Stimulated activated CD8-positive, alpha-beta memory T cell treated with anti-CD3 and anti-CD28 coated beads, Interleukin-15, amount 100 ng/mL, for 1 hour (primary cell): ENCODE measurements at places on chromosomes 16 and 17.

DNA sequence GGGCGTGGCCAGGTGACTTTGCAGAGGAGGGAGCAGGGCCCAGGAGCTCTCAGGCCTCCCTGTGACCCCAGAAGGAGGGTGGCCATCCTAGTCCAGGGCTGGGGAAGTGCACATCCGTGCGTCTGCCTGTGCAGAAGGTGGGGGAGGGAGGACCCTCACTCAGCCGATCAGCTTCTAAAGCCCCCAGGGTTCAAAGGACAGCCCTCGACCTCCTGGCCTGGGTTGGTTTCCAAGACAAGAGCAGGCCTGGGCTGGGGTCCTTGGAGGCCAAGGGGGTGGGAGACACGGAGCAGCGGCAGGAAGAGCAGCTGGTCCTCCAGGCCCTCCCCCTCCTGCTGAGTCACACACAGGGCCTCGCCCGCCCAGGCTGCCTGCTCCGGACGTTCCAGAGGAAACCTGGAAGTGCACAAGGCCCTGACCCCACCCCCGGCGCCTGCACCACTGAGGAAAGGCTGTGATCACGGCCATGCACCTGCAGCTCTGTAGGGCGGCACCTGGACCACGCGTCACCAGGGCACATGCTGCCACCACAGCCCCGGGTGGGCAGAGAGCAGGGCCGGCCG lies 67.1 kb upstream of the ZNF469 start:
- no peak for DNase-seq

- no peak for DNase-seq
Observed at GRCh38 chr16:11198828-11199227, 57.2 kb downstream of the SOCS1 start.

GRCh38 chr17:38545531-38546225 lies 60.1 kb downstream of the SRCIN1 start:
- no peak for DNase-seq

- no peak for DNase-seq
Observed at GRCh38 chr16:20104563-20105183, 31.0 kb upstream of the GPR139 start.

DNA sequence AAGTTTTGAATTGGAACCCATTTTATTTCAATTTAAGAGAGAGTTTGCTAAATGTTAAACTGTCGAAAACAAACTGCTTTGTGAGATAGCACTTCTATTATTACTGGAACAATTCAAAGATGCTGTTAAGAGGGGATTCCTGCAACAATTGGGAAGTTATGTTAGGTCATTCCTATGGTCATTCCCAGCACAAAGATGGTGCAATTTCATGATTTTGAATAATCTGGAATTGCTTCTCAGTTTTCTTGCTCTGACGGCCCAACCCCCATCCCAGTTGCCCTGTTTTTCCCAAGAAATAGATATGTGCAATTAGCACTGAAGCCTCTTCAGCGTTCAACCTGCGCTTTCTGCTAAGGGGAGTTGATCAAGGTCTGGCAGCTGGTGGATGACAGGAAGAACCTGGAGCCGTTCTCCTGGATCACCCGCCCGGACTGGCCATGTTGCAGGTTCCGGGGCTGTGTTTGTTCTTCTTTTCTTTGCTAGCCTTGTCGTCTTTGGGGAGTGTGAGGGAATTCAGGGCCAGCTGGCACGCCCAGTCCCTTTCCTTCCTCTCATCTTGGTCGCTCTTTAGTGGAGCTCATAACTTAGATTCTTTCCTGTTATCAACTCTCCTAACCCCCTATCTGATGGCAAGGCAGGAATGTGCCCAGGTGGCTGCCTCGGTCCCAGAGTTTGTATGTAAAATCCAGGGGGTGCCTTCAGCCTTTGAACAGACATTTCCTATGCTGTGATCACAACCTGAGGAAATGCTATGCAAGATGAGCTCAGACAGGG lies 29.0 kb upstream of the IRF8 start:
- no peak for DNase-seq

GRCh38 chr17:58621174-58621573 lies 70.7 kb downstream of the TEX14 start:
- DNase-seq: no peak

DNA sequence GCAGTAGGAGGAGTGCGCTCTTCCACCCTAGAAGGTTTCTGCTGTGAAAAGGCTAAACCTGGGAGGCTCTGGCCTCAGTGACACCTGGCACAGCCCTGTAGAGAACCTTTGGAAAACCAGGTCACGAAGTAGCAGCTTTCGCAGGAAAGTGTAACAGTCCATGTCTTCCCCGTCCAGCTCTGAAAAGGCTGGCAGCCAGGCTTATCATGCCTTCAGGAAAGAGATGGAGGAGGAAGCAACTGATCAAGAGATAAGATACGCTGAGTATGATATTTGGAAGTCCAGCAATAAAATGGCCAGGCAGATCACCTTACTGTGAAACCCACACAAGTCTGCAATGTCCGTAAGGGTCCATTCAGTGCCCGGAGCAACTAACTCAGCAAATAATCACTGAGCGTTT lies 22.3 kb downstream of the TUBD1 start:
- no peak for DNase-seq

- DNase-seq: no peak
Observed at GRCh38 chr16:22317625-22318024, 20.4 kb downstream of the POLR3E start.

GRCh38 chr17:51778842-51779241 lies 379.7 kb downstream of the CA10 start:
- DNase-seq: no peak

DNA sequence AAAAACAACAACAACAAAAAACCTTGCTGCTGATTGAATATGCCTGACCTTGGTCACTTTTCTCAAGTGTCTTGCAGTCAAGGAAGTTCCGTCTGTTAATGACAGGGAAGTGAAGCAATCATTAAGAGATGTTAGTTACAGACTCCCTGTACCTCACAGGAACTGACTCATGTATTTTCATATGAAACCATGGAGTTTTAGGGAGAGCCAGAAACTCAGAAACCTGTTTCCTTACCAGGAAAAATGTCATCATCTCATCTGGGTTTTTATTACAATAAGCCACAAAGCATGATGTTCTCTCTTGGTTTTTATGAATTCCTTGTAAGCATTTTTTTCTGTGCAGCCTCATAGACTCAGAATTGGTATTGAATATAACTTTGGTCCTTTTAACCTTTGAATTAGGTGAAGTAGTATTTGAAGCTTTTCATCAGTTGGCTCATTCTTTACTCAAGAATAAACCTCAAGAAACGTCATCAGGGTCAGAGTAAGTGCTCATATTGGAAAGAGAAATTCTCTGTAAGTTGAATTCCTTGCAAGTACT lies 10.3 kb downstream of the LYRM1 start:
- no peak for DNase-seq

- no peak for DNase-seq
Observed at GRCh38 chr17:34443619-34444469, 80.8 kb upstream of the CCL1 start.

DNA sequence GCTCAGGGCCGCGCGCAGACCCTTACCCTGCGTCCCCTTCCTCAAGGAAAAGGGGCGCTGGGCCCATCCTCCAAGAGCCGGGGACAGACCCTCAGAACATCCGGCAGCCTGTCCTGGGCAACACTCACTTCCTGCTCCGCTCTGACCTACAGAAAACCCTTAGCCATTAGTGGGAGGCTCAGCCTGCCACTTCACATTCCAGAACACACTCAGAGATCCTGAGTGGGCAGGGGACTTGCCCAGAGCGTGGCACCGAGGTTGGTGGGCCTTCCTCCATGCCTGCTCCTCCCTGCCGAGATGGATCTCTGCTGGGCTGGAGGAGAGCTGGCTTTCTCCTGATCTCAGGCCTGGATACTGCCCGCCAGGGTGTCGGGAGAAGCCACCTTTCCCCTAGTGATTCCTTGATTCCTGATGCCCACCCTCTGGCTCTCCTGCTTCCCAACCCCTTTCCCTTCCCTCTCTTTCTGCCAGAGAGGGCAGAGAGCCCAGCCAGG lies 1.5 kb downstream of the SCARF1 start:
- no peak for DNase-seq

DNA sequence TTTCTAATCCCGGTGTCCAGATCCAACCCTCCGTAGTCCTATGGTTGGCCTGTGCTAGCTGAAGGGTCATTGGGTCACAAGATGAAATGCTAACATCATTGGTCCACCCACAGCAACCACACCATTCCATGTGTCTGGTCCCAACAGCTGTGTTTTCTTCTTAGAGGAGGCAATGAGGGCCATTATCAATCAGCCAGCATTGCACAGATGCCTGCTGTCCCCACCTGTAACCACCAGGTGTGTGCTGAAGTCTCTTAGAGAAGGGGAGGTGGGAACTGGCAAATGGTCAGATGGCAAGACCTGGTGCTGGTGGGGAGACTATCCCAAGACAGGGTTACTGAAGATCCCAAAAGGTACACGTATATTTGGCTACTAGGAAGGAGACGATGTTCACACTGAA lies 37.4 kb downstream of the HIC1 start:
- no peak for DNase-seq
